Right atrium auricular region (tissue), 2 donors: ENCODE measurements at places on chromosomes 7 and 10.
A peak's percentile ranks its signal among the peaks of the same experiment; 100 is the strongest.

GRCh38 chr7:130134106-130134636 is 63.8 kb downstream of the KLHDC10 start:
- DNase-seq: no peak

- DNase-seq: no peak
These were observed 233.0 kb downstream of the TRIL start for GRCh38 chr7:28725045-28725642.

- no peak for DNase-seq
These were observed 79.3 kb upstream of the PPP2R2D start for GRCh38 chr10:131821378-131822012.

DNA sequence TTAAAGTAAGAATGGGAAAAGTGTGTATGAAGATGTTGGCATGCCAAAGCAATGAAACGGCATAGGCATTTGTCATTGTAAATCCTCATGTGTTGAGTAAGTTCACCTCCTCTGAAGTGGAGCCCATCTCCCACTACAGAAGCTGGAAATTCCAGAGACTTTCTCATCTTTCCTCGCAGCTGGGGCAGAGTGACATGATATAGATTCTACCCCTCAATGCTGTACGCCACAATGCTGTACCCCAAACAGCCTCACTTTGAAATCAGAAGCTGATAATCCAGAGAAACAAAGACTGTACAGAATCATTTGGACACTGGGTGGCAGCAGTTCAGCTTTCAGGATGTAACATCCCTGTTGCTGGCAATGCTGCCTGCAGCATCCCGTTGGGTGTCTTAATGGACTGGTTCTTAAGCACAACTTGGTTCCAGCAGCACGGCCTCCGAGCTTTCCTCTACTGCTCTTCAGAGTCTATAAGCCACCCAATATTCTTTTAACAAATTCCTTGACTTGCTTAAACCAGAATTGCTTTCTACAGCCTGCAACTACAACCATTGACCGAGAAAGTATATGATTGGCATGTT is 18.8 kb downstream of the ZC3HAV1L start:
- peak; percentile 68 for DNase-seq

GRCh38 chr10:54962134-54962900 is 161.3 kb upstream of the PCDH15 start:
- DNase-seq: no peak

DNA sequence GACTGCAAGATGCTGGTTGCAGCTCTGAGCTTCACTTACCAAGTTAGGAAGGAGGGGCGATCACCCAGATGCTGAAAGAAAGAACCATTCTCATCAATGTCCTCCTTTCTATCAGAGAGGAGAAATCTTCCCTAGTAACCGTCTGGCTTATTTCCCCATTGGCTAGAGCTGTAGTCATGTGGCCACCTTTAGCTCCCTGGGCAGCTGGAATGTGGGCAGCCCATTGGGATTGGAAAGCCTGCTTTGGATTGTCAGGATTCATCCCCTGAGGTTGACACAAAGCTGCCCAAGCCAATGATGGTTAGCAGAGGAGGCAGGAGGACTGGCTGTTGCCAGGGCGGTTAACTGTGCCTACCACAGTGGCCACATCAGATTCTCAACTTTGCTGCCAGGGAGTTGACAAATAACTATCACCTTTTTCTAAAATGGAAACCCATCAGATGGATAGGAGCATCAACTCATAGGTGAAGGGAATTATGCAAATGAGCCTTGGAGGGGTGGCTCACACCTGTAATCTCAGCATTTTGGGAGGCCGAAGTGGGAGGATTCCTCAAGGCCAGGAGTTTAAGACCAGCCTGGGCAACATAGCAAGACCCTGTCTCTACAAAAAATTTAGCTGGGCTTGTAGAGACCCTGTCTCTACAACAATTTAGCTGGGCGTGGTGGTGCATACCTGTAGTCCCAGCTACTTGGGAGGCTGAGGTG is 206.4 kb upstream of the GALNT17 start:
- DNase-seq: no peak
